Endodermal cell (in vitro differentiated cells): ENCODE measurements at places on chromosomes 3 and 15.

- no peak for DNase-seq
These were observed 116.6 kb downstream of the DNAJB8 start for GRCh38 chr3:128349963-128350599.

DNA sequence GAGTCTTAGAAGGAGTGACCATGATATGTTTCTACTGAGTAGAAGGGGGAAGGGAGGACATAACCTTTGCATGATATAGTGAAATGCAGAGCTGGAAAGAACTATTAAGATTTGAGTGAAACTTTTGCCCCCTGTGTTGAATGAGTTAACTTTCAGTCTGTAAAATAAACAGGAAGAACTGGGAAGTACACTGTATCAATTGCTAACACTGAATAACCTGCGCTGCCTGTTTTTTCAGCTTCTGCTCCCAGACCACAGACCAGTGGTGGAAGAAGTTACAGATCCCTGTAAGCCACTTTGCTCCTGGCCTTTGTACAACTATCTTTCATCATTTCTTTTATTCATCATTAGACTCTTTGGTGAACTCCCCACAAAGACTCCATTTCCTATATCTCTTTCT, 3.6 kb upstream of the LRCH3 start:
- no peak for DNase-seq

- peak; percentile 89 for DNase-seq
These were observed 69.7 kb upstream of the LRRFIP2 start for GRCh38 chr3:37243820-37244748.

- DNase-seq: no peak
These were observed 254.1 kb upstream of the SATB1 start for GRCh38 chr3:18679238-18679637.

- DNase-seq: no peak
These were observed 144.6 kb upstream of the MEF2A start for GRCh38 chr15:99421172-99421656.

GRCh38 chr15:31017311-31017710, 25.9 kb upstream of the MTMR10 start:
- DNase-seq: no peak

DNA sequence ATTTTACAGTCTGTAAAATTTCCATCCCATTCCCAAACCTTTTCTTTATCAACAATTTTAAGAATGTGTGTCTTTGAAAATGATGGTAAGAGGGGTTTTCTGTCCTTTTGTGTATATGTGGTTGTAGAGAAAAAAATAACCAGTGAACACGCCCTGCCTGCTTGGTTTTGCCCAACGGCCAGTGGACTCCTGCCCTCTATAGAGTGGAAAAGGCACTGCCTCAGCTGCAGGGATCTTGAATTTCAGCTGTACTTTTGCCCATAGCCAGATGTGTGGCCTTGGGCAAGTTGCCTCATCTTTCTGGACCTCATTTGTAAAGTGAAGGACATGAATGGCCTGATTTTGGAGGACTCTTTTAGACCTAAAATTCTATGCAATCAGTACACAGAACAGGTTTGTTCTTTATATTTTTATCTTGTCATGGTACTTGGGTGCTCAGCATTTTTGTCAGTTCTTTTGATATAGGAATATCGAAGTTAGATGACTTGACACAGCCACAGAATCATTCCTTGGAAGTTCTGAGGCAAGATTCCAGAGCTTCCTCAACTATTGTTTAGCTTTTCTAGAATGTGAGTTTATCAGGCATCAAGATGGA, 81.0 kb downstream of the CLDN11 start:
- peak; percentile 74 for DNase-seq

GRCh38 chr3:40427045-40427669, 30.0 kb upstream of the RPL14 start:
- DNase-seq: no peak

GRCh38 chr3:1117843-1118473, 25.1 kb downstream of the CNTN6 start:
- no peak for DNase-seq

- no peak for DNase-seq
These were observed 32.0 kb upstream of the APEH start for GRCh38 chr3:49641921-49642707.

- DNase-seq: peak; percentile 39
These were observed 4.5 kb downstream of the ESYT3 start for GRCh38 chr3:138438896-138439295.

- DNase-seq: peak; percentile 66
These were observed 51.7 kb downstream of the TAFA4 start for GRCh38 chr3:68880632-68881031.

DNA sequence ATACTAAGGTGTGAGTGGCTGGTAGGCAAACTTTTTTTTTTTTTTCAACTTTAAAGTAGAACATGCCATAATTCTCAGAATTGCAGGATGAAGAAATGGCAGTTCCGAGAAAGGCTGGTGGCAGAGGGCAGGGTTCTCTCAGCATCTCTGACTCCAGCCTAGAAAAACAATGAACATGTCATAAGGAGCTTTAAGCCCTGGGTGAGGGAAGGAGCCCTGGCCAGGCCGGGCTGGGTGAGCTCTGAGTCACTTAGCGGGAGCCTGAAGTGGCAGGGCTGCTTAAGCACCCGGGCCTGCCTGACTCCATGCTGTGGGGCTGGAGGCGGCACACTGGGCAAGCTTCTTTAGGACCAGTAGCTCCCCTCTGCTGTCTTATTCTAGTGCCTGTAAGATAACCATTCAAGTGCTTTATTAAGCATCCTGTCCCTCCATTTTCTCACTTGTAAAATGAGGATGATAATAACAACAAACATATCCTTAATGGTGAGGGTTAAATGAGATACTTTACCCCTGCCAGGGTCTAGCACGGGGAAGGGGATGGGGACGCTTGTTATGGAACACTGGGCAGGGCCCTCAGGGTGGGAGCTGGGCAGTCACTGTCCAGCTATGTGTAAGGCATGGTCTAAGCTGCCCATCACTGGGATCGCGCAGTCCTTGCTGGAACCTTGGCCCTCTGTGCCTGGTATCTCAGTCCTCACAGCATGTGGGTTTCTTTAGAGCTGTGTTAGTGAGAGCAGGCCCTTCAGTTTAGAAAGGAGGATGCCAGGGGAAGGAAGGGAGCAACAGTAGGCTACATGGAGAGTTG, 18.4 kb downstream of the SMAD6 start:
- DNase-seq: no peak

GRCh38 chr3:186680869-186681268, 15.1 kb downstream of the HRG start:
- DNase-seq: no peak

DNA sequence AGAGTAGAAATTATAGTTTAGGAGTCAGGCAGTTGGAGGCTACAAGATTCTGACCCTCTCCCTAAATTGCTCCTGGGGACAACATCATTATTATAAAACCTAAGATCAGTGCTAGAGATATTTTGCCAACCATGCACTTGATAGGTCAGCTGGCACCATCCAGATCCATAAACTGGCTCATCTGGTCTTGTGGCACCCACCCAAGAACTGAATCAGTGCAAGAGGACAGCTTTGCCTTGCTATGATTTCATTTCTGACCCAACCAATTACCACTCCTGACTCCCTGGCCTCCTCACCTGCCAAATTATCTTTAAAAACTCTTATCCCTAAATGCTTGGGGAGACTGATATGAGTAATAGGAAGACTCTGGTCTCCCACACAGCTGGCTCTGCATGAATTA, 461.1 kb upstream of the TGFBR2 start:
- no peak for DNase-seq

GRCh38 chr3:53624061-53624857, 129.8 kb downstream of the CACNA1D start:
- DNase-seq: no peak

DNA sequence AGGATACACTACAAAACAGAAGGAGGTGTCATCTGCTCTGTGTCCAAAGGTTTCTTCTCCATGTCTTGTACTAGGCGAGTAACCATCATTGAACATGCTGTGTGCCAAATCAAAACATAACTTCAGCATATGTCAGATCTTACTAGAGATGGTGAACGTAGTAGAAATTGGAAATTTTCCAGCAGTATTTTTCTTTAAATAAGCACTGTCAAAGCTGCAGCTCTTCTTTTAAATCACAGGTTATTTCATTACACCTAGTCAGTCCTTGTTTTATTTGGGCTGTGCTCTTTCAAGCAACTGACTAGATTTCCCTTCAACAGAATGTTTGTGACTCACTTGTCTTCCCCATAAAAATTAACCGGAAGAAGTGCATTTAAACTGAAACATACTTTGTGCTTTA, 46.5 kb downstream of the MSL2 start:
- DNase-seq: no peak

GRCh38 chr15:48796521-48796920, 14.3 kb downstream of the CEP152 start:
- no peak for DNase-seq

GRCh38 chr15:74957476-74958035, 984 bp upstream of the RPP25 start:
- DNase-seq: peak; percentile 75

DNA sequence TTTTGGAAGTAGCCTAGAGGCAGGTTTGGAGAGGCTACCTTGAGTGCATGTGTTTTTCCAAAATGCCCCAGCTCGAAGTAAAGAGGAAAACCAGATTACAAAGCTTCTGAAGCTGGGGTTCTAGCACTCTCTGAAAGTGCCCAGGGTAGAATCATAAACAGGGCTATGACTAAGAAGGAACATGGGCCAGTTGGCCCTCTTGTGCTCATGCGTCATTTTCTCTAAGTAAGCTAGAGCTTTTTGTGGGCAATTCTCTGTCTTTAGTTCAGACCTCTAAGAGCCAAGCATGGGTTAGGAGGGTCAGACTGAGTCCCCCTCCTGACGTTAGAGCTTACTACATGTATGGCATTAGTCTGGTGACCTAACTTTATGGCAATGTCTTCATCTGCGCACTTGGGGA, 129.5 kb upstream of the UMPS start:
- no peak for DNase-seq

- no peak for DNase-seq
These were observed 279.2 kb upstream of the KCNH8 start for GRCh38 chr3:18868911-18869689.
